NCI-H748 treated with DMSO at 0.1 percent for 48 hours (cell line): ENCODE measurements at places on chromosomes 11 and 22.

GRCh38 chr11:43723617-43724016 lies 43.1 kb downstream of the HSD17B12 start:
- DNase-seq, result no peak

DNA sequence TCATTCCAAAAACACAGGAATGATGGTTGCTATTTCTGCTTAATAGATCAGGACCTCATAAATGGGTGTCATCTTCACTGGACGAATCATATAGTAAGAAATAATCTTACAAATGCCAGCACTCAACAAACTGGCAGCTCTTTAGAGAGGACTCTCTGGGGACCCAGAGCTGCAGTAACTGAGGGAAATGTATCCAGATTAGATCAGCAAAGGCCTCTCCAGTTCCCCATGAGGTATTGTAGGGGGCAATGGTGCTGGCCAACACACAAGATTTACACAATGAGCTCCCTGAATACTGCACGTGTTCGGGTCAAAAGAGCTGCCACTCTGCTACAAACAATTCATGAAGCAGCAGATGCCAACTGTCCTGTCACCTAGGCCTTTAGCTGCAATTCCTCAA lies 110.2 kb downstream of the RBFOX2 start:
- DNase-seq, result no peak

DNA sequence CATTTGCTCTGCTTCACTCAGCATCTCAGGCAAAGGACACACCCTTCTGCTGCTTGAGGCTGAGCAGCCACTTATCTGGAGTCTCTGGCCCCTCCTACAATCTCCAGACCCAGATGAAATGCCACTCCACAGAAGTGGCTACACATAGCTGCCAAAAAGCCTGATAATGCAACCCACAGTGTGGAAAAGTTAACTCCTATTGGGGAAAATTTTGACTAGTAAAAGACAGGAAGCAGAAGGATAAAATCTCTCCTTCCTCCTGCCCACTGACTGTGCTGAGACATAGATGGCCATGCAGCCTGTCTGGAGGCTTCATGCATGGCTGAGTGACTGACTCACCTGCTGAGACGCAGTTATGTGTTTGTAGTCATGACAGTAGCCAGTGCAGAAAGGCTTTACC lies 92.3 kb upstream of the TEAD1 start:
- DNase-seq, result no peak

- DNase-seq, result no peak
Observed at GRCh38 chr11:61023966-61024295, 52.5 kb downstream of the CD6 start.

DNA sequence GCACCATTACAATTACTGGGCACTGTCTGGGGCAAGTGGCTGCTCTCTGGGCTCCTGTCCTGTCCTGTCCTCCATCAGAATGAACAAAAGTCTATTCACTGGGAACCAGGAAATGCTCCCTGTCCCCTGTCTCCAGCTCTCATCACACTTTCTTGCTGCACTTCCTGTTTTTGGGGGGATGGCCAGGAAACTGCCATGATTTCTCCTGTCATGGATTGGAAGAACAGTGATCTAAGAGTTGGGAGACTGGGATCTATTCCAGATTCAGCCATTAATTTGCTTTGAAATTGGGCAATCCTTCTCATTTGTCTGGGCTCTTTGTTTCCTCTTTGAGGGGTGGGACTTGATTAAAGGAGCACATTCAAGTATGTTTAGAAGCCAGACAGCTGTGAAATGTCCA lies 61.4 kb upstream of the KIRREL3 start:
- DNase-seq, result no peak

DNA sequence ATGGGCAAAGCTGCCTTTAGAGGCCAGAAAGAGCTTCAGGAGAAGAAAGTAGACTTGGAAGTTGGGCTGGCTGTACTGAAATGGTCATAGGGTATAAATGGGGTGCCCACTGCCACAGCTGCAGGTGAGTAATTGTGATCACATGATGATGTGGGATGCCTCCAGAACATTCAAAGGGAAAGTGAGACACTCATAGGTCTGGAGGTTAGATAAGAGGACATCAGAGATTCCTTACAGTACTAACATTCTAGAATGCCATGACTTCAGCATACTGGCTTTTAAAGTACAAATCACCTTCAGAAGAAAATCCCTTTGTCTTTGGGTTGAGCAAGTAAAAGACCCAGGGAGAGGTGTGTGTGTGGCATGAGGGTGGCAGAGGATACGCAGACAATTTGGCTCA lies 419.2 kb downstream of the TENM4 start:
- no peak for DNase-seq

DNA sequence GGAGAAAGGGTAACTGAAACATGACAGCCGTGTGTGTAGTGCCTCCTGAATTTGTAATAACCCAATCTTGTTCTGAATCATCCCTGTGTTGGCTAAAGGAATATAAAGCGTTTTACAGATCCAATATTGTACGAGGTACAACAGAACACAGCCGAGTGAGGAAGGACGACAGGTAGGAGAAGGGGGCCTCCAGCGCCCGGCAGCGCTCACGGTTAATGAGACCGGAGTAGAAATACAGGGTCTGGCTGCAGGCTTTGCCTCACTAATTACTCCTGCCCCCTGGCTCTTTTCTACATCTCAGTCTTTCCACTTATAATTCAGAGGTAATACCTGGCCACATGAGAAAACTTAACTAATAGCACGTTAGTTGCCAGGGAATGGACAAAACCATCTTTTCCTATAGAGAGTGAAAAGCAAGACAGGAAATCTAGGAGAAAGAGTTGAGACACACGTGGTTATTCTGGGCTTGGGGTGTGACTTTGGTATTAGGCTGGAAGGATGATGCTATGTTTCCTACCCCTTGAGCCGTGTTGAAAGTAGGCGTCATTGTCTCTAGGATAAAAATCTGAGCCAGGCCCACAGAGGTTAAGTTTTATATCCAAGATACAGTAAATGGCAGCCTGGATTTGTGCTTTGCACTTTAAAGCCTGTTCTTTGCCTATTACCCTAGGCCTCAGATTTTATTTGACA lies 54.1 kb downstream of the GRIK4 start:
- no peak for DNase-seq

- no peak for DNase-seq
Observed at GRCh38 chr22:46540874-46541273, 3.5 kb upstream of the CELSR1 start.

DNA sequence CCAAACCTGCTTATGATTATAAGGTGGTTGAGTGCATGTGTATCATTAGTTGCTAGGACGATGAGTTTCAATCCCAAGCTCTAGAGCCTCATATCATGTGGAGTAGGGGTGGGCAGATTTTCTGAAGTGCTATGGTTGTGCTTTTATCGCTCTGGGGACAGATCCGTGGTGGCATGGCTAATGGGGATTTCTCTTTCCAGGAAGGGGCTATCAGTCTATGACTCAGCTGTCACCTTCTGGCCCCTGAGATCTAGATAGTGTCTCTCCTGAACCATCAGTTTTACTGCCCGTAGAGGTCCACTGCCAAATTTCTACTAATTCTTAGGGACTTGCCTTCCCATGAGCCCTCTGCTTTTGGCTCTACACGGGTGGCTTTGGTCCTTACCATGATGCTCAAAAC lies 51.8 kb downstream of the FDX1 start:
- no peak for DNase-seq

DNA sequence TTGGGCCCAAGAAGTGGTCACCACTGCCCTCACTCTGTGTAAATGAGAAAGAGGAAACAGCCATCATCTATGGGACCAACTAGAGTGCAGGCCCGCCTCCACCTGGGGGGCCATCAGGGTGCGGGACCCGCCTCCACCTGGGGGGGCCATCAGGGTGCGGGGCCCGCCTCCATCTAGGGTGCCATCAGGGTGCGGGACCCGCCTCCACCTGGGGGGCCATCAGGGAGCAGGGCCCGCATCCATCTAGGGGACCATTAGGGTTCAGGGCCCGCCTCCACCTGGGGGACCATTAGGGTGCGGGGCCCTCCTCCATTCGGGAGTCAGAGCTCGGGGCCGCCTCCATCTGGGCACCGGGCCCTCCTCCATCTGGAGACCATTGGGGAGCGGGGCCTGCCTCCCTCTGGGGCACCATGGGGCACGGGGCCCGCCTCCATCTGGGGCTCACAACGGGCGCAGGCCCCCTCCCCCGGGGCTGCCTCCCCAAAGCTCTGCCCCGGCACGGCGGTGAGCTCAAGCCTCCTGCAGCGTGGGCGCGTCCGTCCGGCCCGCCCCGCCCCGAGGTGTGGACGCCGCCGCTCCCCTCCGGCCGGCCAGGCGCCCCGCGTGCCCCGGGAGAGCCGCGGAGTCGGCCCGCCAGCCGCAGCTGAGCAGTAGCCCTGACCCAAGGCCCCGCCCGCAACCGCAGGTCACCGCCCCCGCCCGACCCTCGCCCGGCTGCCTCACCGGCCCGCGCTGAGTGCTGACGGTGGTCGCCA lies 512 bp downstream of the TOLLIP start:
- DNase-seq, result no peak

DNA sequence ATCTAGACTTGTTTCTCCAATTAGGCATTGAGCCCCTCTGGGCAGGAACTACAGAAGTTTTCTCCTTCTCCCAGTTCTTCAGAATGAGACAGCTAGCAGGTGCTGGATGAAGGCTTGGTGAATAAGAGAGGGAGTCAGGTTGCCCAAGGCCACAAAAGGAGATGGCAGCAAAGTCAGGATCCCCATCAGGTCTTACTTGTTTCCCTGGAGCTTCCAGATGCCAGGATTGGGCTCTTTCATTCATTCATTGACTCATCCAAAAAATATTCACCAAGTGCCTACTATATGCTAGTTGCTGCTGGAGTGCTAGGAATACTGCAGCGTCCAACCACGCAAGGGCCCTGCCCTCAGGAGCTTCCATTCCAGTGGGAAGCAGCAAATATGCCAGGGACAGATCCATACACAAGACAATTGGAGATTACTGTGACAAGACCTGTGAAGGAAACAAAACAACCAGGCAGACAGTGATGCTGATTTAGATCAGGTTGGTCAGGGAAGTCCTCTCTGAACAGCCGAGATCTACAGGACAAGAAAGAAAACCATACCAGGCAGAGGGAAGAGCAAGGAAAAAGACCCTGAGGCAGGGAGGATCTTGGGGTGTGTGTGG lies 24.6 kb upstream of the LMO1 start:
- DNase-seq, result no peak

DNA sequence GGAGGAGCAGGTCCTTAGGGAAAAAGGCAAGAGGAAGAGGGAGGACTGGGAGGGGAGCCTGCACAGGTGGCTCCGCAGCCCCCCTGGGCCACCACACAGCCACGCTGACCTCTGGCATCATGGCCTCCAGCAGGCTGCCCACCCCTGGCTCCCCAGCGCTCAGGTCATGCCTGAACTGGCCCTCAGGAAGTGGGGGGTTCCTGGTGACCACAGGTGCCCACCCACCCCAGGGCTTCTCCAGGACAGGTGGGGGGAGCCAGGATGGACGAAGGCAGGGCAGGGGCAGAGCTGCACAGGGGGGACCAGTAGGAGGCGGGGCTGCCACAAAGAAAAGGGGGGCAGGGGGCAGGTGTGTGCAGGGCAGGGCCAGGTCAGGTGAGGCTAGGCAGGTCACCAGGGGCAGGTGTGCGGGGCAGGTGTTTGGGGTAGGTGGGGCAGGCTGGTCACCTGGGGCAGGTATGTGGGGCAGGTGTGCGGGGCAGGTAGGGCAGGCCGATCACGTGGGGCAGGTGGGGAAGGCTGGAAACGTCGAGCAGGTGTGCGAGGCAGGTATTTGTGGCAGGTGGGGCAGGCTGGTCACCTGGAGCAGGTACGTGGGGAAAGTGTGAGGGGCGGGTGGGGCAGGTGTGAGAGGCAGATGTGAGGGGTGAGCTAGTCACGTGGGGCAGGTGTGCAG lies 997 bp downstream of the DEAF1 start:
- peak; percentile 41 for DNase-seq

- no peak for DNase-seq
Observed at GRCh38 chr11:110072930-110073329, 20.3 kb upstream of the ZC3H12C start.

- no peak for DNase-seq
Observed at GRCh38 chr11:76806608-76807205, 23.6 kb downstream of the TSKU start.

- no peak for DNase-seq
Observed at GRCh38 chr11:92880381-92880780, 89.1 kb upstream of the MTNR1B start.
